ENCODE measurements at places on chromosomes 1 and 21.

- no peak for DNase-seq
Measured at GRCh38 chr1:37540036-37540785, 13.9 kb downstream of the SNIP1 start.

GRCh38 chr1:25503551-25504426, 39.6 kb upstream of the LDLRAP1 start:
- no peak for DNase-seq

DNA sequence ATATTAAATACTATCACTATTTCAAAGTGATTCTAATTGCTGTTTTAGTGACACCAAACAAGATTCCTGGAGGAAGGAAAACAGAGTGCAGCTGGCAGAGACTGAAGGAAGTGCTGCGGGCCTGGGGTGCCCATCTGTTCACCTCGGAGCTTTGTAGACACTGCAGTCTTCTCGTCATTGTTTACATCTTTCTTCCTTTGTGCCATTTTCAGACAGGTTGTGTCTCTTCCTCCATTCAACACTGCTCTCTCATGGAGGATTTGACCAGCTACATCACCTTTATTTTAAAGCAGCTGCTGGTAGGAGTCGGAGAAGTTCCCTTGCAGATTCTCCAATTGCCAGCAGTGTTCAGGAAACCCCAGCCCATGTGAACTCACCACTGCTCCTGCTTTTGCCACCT, 37.3 kb downstream of the ABCA4 start:
- DNase-seq, result no peak

DNA sequence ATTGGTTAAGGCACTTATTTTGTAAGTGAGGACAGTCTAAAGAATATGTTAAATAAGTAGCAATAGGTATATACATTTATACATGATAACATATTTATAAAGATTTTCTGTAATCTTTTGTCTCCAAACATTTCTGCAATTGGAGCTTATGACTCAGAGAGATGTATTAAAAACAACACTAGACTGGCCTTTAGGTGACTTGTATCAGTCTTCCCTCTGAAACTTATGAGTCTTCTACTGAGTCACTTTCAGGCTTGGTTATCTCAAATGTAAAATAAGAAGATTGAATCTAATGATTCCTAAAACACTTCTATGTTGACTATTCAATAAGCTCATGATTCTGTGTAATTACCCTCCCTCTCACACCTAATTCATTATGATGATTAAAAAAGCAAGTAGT, 672.6 kb upstream of the NEGR1 start:
- no peak for DNase-seq

DNA sequence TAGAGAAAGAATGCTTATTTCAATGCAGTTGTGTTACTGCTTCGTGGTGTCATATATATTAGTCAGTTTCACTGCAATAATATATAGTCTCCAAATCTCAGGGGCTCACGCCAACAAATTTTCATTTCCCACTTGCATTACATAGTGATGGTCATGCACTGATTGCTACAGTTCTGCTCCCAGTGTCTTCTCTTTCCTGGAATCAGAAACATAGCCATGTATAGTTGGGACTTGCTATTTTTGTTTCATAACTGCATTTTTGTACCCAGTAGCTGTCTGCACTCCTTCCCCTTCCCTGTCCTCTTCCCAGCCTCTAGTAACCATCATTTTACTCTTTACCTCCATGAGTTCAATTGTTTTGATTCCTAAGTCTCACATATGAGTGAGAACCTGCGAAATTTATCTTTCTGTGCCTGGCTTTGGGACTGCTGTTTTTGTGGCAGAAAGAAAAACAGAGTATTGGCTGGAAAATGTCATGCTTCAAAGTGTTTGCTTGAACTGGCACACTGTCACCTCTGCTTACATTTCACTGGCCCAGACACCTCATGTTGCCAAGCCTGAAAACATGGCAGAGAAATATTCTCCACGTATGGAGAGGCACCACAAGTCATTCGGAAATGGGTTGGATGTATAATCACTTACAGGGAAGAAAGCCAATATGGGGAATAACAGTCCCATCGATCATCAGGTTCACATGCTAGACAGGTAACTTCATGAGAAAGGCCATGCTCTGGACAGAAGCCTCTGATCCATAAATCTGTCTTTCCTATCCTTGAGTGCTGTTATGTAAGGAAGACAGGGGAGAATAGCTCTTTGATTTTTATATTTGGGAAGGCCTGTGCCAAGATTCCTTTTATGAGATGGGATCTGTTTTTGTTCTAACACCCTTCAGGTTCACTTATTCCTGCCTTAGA, 60.4 kb upstream of the BACH1 start:
- no peak for DNase-seq

GRCh38 chr1:33021567-33022431, 14.9 kb downstream of the AK2 start:
- no peak for DNase-seq

GRCh38 chr1:222931023-222931422, 116.2 kb downstream of the DISP1 start:
- no peak for DNase-seq

GRCh38 chr1:1540090-1540817, at the start of gene TMEM240:
Gene TMEM240, minus strand, starts transcription at chr1:1540624. Its CDS starts 278 bp downstream, at chr1:1540346.
- DNase-seq, result no peak

GRCh38 chr1:184023171-184023570, 14.4 kb downstream of the COLGALT2 start:
- no peak for DNase-seq

DNA sequence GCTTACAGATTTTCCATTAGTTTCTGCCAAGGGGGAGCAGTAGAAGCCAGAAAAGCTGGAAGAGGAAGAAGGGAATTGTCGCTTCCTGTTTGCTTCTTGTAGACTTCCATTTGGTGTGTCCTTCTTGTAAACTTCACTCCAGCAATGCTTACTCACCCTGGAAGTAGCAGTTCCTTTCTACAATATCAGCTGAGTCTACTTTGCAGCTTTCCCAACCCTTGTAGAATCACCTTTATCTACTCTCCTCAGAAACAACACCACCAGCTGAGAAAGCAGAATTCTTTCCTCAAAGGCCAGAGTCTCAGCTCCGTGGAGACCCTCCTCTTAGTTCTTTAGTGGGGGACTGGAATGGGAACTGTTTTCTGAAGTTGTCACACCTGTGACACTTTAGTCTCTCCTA, 1136.7 kb upstream of the TMPRSS15 start:
- DNase-seq, result no peak

- no peak for DNase-seq
Measured at GRCh38 chr1:31932491-31933316, 5.5 kb downstream of the PTP4A2 start.

GRCh38 chr1:21236178-21236577, 54.1 kb downstream of the ECE1 start:
- no peak for DNase-seq

DNA sequence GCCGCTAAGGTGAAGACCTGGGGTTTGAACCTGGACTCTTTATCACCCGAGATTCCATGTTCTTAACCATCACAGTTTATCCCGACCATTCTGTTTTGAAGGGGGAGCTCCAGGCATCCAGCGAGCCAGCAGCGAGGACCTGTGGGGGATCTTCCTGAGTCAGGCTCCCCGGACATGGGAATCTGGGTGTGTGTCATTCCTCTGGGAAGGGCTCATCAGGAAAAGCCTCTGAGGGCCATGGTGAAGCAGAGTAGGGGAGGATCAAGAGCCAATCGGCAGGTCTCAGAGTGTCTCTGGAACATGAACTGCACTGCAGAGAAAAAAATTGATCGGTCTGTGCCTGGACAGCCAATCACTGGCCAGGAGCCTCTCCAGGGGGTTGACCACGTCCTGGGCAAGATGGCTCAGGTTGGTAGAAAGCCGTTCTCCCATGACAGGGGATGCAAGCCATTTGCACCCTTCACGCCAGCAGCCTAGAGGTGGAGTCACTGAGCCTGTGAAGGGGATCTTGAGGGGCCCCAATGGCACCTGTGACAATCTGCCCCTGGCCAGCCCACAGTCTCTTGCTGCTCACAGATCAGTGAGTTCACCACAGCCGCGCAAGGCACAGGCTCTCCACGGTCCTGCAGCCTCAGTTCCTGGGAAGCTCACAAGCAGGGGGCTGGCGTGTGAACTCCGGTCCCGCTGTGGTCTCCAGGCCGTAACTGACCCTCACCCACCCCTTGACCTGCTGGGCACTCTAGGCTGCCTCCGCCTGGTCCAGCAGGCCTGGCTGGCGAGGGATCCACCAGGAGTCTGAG, 20.4 kb upstream of the ACTRT2 start:
- DNase-seq, result no peak

GRCh38 chr1:179775009-179775408, 31.9 kb downstream of the FAM163A start:
- DNase-seq, result no peak

Measured in HS-5 (cell line).